ENCODE measurements at places on chromosomes 5 and 9. TPM values are rescaled to one million over a fixed set of nuclear protein-coding genes. Genes with fewer than 3 reads are reported as not detected.

DROSHA gene
- polyA plus RNA-seq, result 52.6 TPM

ANKRD31 gene
- polyA plus RNA-seq, result 0.02 TPM

KLHL3 gene
- 2.1 TPM for polyA plus RNA-seq

KLF4 gene
- 3.1 TPM for polyA plus RNA-seq

PCDHGA11 gene
- 7.5 TPM for polyA plus RNA-seq

GAPT gene
- not detected for polyA plus RNA-seq

PCDHB4 gene
- 0.04 TPM for polyA plus RNA-seq

FOXD4 gene
- not detected for polyA plus RNA-seq

PRDM9 gene
- polyA plus RNA-seq, result not detected

HAVCR2 gene
- not detected for polyA plus RNA-seq

ARHGEF37 gene
- 0.74 TPM for polyA plus RNA-seq

All from AG04450 (cell line).